ENCODE measurements at places on chromosomes 1 and 21. TPM values are rescaled to one million over a fixed set of nuclear protein-coding genes. Genes with fewer than 3 reads are reported as not detected.

RNU1-2 gene
- total RNA-seq = 2,316 TPM

CDK11A gene
- total RNA-seq = 61.4 TPM

DNA sequence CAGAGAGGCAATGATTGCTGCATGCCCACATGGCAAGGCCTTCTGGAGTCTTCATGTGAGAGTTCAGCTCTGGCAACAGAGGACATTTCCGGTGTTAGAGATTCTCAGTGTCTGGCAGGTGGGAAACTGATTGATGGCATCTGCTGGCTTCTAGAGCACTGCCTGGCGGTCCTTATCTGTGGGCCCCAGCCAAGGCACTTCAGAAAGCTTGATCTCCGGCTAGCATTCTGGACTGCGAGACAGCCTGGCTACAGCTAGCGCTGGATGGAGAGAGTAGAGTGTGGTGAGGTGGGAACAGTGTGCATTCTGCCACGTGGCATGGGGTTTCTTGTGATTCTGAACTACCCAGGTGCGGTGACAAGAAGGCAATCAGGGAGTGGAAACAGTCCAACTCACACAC, 9.4 kb downstream of the ZNF678 start:
- H3K4me3 ChIP-seq = no peak overlapping the region
- peaks cover 26% of the 10 kb centered on the region for H3K36me3 ChIP-seq
- no peak overlapping the region for H3K27ac ChIP-seq
- DNase-seq = no peak
- no peaks in the 10 kb centered on the region for H3K4me1 ChIP-seq

GRCh38 chr21:35528116-35529042, 479.3 kb upstream of the RUNX1 start:
- peaks cover 6% of the 10 kb centered on the region for H3K36me3 ChIP-seq
- H3K27me3 ChIP-seq = no peaks in the 10 kb centered on the region
- peak overlapping the region; percentile 93 for H3K27ac ChIP-seq

DNA sequence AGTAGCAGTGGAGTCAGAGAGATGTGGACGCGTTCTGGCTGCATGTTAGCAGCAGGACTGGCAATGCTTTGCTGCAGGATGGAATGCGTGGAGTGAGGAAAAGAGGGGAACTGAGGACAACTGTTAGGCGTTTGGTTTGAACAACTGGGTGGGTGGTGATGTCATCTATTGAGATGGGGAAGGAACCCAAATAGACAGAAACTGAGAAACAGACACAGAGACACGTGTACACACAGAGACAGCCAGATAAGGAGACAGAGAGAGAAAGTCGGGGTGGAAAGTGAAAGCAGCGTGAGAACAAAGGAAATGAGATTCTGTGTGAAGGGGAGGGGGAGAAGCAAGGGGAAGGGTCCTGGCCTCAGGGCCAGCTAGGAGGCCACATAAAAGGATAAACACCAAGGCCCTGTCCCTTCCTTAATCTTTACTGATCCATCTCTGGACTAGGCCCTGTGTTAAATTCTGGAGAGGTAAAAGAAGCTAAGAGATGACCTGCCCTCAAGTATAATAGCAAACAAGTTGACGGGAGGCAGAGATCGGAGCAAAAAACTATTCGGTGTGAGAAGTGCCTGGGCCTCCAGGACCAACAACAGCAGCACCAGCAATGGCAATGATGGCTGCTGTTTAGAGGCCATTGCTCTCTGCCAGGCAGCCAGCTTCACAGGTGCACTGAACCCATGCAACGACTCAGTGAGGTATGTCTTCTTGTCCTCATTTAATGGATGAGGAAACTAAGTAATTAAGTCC, 31.6 kb downstream of the VWA5B1 start:
- peaks cover 33% of the 10 kb centered on the region for H3K4me1 ChIP-seq
- H3K27me3 ChIP-seq = peaks cover 20% of the 10 kb centered on the region
- DNase-seq = peak; percentile 44
- no peaks in the 10 kb centered on the region for H3K36me3 ChIP-seq
- peak overlapping the region; percentile 71 for H3K27ac ChIP-seq

- H3K36me3 ChIP-seq = no peaks in the 10 kb centered on the region
- H3K4me1 ChIP-seq = no peaks in the 10 kb centered on the region
- peaks cover 9% of the 10 kb centered on the region for H3K27me3 ChIP-seq
- no peak overlapping the region for H3K4me3 ChIP-seq
- DNase-seq = no peak
Observed at GRCh38 chr1:53446051-53446450, 13.1 kb upstream of the DMRTB1 start.

DNA sequence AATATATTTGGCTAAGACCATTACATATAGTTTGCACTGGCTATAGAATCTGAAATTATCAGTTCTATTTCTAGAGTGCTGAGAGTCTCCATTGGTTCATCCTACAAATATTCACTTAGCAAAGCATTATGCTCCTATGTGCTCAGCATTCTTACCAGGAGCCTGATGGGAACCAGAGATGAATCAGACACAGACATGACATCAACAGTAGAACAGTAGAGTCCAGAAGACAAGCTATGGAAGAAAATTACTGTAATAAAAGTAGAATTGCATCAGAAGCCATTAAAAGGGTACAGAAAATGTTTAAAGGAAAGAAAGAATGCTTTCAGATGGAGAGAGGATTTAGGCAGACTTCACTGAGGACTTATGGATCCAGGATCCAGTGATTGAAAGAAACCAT, 271.7 kb upstream of the SNX7 start:
- no peak overlapping the region for H3K4me3 ChIP-seq
- peaks cover 18% of the 10 kb centered on the region for H3K4me1 ChIP-seq
- no peaks in the 10 kb centered on the region for H3K27me3 ChIP-seq
- no peak for DNase-seq

DNA sequence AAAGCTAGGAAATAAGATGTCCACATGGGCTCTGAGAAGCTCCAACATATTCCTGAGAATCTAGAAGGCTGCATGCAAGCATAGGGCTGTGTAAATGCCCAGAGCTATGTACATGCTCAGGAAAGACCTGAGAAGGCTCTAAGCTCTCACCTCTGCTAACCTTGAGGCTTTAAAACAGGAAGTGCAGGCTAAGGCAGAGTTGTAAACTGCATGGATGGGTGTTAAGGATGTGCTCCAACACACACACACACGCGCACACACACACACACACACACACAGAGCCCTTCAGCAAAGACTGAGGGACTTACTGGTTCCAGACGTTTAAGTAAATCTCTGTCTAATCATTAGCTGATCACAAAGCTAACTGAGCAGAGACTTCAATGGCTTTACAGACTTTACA, 162.9 kb downstream of the TRABD2B start:
- no peaks in the 10 kb centered on the region for H3K4me1 ChIP-seq
- no peak overlapping the region for H3K27ac ChIP-seq
- H3K36me3 ChIP-seq = no peaks in the 10 kb centered on the region
- H3K4me3 ChIP-seq = no peak overlapping the region
